ENCODE measurements at places on chromosomes 1 and 21.

- no peak for DNase-seq
Measured at GRCh38 chr1:88462488-88463261, 221.4 kb upstream of the PKN2 start.

DNA sequence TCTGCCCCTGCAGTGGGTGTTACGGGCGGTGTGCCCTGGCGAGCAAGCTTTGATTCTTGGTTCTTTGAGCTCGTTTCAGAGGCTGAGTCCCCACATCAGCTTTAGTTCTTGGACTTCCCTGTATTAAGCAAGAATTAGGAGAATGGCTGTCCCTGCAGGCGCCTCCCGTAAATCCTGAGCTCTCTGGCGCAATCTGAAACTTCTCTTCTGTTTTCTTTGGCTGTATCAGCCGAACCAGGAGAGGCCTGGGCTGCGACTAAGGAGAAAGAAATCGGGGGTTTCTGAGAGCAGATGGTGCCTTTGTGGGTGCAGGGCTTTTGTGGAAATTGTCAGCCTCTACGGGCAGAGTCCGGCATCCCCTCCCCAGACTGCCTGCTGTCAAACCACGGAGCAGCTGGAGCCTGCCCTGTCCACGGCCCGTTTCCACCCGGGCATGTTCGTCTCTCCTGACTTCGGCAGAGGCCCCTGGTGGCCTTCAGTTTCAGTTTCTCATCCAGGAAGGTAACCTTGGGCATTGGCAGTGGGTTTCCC lies 17.9 kb downstream of the CSTB start:
- no peak for DNase-seq

DNA sequence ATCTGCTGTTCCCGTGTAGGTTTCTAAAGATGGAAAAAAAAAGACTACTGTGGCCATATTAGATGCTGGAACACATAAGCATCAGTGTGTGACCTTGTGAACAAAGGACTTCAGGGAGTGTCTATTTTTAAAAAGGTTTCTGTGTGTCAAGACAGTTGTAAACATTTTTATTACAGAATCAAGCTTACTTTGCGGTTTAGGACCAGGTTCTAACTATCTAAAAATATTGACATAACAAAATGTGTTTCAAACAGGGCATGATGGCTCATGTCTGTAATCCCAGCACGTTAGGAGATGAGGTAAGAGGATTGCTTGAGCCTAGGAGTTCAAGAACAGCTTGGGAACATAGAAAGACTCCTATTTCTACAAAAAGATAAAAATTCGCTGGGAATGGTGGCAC lies 7.1 kb upstream of the DDI2 start:
- no peak for DNase-seq

GRCh38 chr1:186155594-186155993 lies 219.5 kb downstream of the TPR start:
- no peak for DNase-seq

DNA sequence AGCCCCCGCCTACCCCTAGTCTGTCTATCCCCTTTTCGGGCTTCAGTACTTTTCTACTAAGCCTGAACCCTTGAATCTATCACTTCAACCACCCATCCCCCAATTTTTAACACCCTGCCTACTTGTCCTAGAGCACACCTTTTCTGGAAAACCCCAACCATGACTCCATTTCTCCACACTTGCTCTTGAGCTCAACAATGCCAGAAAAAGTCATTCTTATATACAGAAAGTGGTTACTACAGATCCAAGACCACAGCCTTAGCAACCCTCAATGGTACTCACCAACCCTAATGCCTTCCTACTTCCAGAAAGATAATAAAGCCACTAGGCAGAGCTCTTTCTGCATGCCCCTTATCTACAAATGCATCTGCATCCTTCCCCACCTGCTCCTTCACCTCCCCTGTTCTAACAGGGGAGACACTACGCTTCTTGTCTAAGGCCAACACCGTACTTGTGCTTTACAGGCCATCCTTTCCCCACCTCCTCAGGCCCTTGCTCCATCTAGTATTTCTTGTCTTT lies 41.2 kb downstream of the DMAP1 start:
- DNase-seq = no peak

GRCh38 chr21:37183749-37184148 lies 83.4 kb downstream of the VPS26C start:
- no peak for DNase-seq

- DNase-seq = no peak
Measured at GRCh38 chr1:175563236-175563895, 180.0 kb downstream of the TNR start.

DNA sequence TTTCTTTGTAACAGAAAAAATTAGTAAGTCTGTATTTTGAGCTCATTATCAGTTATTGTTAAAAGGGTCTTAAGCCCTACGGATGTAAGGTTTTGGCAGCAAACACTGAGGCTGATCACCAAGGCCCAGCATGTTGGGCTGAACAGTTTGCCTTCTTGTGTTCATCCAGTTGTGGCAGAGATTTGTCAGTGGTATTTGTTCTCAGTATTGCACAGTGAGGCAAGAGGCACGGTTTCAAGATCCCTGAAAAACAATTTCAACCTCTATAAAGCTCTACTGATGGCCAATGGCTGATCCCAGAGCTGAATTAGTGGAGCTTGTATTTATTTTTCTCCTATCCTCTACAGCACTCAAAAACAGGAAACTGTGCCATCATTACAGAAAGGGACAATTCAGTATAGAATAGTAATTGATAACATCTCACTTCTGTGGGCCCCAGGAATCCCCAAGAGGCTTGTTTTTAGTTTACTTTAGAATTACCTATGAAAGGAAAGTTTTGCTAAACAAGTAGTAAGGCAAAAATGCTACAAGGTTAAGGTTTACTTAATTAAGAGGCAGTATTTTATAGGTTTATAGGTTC lies 191.8 kb upstream of the RAB4A start:
- DNase-seq = no peak

- DNase-seq = no peak
Measured at GRCh38 chr1:77706321-77706720, 23.9 kb upstream of the ZZZ3 start.

GRCh38 chr1:97243973-97244560 lies 522.5 kb downstream of the PTBP2 start:
- no peak for DNase-seq

DNA sequence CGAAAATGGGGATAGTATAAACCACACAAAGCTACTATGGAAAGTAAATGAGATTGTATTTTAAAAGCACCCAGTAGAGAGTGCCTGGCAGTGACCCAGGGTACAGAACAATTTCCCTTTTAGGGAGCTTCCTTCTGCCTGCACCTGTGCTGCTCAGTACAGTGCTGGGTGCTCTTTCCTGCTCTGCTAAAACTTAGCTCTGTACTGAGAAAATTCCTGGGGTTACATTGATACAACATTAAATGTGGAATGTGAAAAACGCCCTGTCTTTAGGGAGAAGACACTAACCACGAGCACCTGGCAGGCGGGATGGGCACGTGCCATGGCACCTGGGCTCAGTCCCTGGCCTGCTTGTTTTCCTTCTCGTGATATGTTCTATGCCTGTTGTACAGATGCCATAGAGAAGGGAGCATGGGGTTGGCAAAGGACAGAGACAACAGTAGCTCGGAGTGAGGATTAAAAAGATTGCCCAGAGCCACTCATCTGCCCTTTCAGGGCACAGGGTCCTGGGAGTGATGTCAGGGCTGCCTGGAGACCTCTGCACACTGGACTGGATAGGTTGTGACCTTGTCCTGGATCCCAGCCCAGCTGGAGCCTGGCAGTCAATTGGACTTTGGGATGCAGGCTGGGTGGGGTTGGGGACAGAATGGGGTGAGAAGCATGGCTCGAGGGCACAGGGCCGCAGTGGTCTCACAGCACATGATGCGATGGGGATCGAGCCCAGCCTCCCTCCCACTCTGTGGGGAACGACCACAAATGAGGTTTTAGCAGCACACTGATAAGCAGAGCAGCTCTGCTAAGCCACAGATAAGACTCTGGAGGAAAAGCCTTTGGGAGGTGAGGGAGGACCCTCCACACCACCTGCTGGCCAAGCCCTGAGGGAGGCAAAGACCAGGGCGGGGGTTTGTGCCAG lies 4.2 kb downstream of the SPATA46 start:
- no peak for DNase-seq

- no peak for DNase-seq
Measured at GRCh38 chr1:61173118-61173517, 90.8 kb downstream of the NFIA start.

- DNase-seq = no peak
Measured at GRCh38 chr21:32807717-32808380, 36.3 kb upstream of the PAXBP1 start.

DNA sequence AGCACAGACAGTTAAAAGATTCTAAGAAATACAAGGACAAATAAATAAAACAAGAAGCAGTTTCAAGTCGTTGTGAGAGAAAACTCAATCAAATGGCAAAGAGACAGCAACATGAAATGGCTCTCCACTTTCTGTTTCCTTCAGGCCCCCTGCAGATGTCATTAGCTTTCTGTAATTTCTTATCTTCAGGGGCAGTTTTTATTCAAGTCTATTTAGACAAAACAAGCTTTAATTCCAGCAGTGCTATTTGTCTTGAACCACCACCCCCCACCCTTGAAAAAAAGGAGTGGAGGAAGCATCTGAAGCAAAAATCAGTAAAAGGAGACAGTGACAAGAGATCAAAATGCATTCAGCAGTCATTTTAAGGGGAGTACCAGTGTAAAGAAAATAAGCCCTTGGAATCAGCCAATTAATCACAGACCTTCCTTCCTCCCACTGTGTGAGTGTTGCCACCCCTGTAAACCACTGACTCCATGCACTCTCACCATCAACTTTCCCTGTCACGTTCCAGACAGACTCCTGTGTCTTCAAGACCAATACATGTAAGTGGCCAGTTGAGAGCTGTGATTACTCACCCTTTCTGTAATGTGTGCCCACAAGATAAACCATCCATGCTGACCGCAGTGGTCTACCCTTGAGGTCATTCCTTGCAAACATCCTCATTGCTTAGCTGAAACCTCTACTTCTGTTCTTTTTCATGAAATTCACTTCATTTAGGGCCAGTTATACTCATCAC lies 136.1 kb upstream of the HOOK1 start:
- DNase-seq = no peak
